ENCODE measurements at places on chromosomes 6 and 20. TPM values are rescaled to one million over a fixed set of nuclear protein-coding genes. Genes with fewer than 3 reads are reported as not detected.
A peak's percentile ranks its signal among the peaks of the same experiment; 100 is the strongest.

Gene PTK6
- total RNA-seq = 0.77 TPM

GRCh38 chr6:90347411-90347851, 50.8 kb upstream of the BACH2 start:
- H3K4me1 ChIP-seq = no peaks in the 10 kb centered on the region
- DNase-seq = no peak

Gene THEMIS
- total RNA-seq = 1.6 TPM

GRCh38 chr6:37368961-37369320, 15.2 kb downstream of the RNF8 start:
- no peaks in the 10 kb centered on the region for H3K36me3 ChIP-seq
- DNase-seq = no peak
- no peak overlapping the region for H3K4me3 ChIP-seq
- no peaks in the 10 kb centered on the region for H3K4me1 ChIP-seq

DNA sequence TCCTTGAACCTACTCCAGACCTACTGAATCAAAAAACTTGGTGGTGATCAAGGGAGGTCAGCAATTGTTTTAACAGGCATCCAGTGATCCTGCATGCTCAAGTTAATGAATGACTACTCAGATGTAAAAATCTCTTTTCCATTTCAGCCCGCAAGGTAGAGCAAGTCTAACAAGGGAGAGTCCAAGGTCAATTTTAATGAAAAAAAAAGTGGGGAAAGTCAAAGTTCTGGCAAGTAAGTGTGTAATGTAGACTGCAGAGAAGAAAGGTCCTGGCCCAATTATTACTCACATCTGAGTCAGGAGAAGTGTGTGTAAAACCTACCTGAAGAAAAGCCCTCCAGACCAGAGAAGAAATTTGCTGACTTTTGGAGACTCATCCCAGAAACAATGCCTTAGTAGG, 193.5 kb downstream of the UBE3D start:
- no peak for DNase-seq
- H3K27ac ChIP-seq = no peak overlapping the region
- no peak overlapping the region for H3K4me3 ChIP-seq
- no peaks in the 10 kb centered on the region for H3K27me3 ChIP-seq

DNA sequence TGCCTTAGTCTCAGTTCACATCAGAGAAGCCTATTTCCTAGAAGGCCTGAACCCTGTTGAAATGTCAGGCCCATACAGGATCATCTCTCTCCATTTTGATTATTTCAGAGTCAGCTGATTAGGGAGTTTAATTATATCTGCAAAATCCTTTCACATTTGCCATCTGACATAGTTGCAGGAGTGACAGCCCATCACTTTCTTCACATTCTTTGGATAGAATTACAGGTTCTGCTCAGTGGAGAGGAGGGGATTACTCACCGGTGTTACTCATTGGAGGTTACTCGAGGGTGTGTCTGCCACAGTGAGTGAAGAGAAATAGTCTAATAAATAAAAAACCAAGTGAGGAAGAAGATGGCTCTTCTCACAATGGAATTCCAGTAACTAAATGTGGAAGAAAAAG, 216.8 kb downstream of the TMEM242 start:
- H3K27me3 ChIP-seq = no peaks in the 10 kb centered on the region
- H3K36me3 ChIP-seq = no peaks in the 10 kb centered on the region
- no peak overlapping the region for H3K27ac ChIP-seq
- DNase-seq = no peak

DNA sequence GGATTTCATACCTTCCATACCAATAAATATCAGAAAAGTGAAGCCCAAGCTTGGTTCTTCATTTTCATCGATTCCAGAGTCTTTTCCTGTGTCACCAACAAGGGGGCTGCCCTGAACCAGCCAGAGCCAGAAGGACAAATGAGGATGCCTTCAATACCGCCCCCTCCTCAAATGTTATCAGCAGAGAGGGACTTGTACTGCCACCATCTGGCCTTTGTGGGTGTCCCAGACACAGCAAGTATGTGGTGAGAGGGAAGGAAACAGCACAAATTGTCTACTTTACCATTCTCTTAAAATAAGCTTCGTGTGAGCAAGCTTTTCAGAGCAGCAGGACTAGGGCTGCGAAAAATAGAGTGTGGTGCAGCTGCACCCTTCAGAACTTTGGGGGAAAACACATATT, 165.3 kb downstream of the SOBP start:
- no peaks in the 10 kb centered on the region for H3K27me3 ChIP-seq
- no peaks in the 10 kb centered on the region for H3K4me1 ChIP-seq
- H3K4me3 ChIP-seq = no peak overlapping the region
- no peak overlapping the region for H3K27ac ChIP-seq

GRCh38 chr6:64010666-64011065, 375.1 kb downstream of the PHF3 start:
- DNase-seq = no peak
- H3K27ac ChIP-seq = no peak overlapping the region
- H3K4me3 ChIP-seq = no peak overlapping the region
- H3K36me3 ChIP-seq = no peaks in the 10 kb centered on the region
- H3K4me1 ChIP-seq = no peaks in the 10 kb centered on the region

Gene CLPSL2
- not detected for total RNA-seq

GRCh38 chr6:43773050-43773979, 3.3 kb downstream of the VEGFA start:
- peak overlapping the region; percentile 95 for H3K27ac ChIP-seq
- H3K4me1 ChIP-seq = peaks cover 19% of the 10 kb centered on the region
- H3K4me3 ChIP-seq = peak overlapping the region; percentile 83
- DNase-seq = peak; percentile 52
- H3K27me3 ChIP-seq = no peaks in the 10 kb centered on the region

- H3K4me3 ChIP-seq = no peak overlapping the region
- H3K27me3 ChIP-seq = no peaks in the 10 kb centered on the region
- DNase-seq = no peak
- H3K27ac ChIP-seq = no peak overlapping the region
Measured at GRCh38 chr6:107807196-107807811, 16.8 kb downstream of the SCML4 start.

Gene DNAAF9
- 10.9 TPM for total RNA-seq

Gene MAD2L1BP
- 24.9 TPM for total RNA-seq

Gene ANKEF1
- 7.5 TPM for total RNA-seq

- H3K4me1 ChIP-seq = no peaks in the 10 kb centered on the region
- no peak overlapping the region for H3K4me3 ChIP-seq
- H3K27ac ChIP-seq = no peak overlapping the region
- H3K27me3 ChIP-seq = peaks cover 2% of the 10 kb centered on the region
- H3K36me3 ChIP-seq = no peaks in the 10 kb centered on the region
Measured at GRCh38 chr20:22098511-22098910, 393.0 kb downstream of the PAX1 start.

- DNase-seq = no peak
- H3K4me1 ChIP-seq = no peaks in the 10 kb centered on the region
- H3K27ac ChIP-seq = no peak overlapping the region
- H3K36me3 ChIP-seq = no peaks in the 10 kb centered on the region
Measured at GRCh38 chr20:9488063-9488462, 26.3 kb upstream of the LAMP5 start.

- no peak for DNase-seq
- no peak overlapping the region for H3K27ac ChIP-seq
- no peaks in the 10 kb centered on the region for H3K4me1 ChIP-seq
- no peak overlapping the region for H3K4me3 ChIP-seq
- no peaks in the 10 kb centered on the region for H3K36me3 ChIP-seq
Measured at GRCh38 chr20:57857118-57857517, 147.3 kb upstream of the PMEPA1 start.

GRCh38 chr20:528923-529604, 14.5 kb downstream of the CSNK2A1 start:
- DNase-seq = no peak
- H3K4me1 ChIP-seq = no peaks in the 10 kb centered on the region
- H3K27me3 ChIP-seq = no peaks in the 10 kb centered on the region
- no peak overlapping the region for H3K27ac ChIP-seq
- no peak overlapping the region for H3K4me3 ChIP-seq

GRCh38 chr6:44480097-44480541, 92.6 kb downstream of the CDC5L start:
- no peak overlapping the region for H3K4me3 ChIP-seq
- DNase-seq = no peak
- no peaks in the 10 kb centered on the region for H3K27me3 ChIP-seq
- no peaks in the 10 kb centered on the region for H3K36me3 ChIP-seq
- H3K27ac ChIP-seq = no peak overlapping the region
- peaks cover 9% of the 10 kb centered on the region for H3K4me1 ChIP-seq

Gene GMPR
- 228 TPM for total RNA-seq

Gene PPP1R14C
- total RNA-seq = 3.4 TPM

GRCh38 chr6:131124336-131125071, 10.8 kb upstream of the AKAP7 start:
- DNase-seq = no peak
- no peaks in the 10 kb centered on the region for H3K27me3 ChIP-seq
- H3K4me3 ChIP-seq = no peak overlapping the region
- no peaks in the 10 kb centered on the region for H3K36me3 ChIP-seq
- H3K27ac ChIP-seq = no peak overlapping the region

Gene PNPLA1
- not detected for total RNA-seq

- H3K27ac ChIP-seq = no peak overlapping the region
- no peaks in the 10 kb centered on the region for H3K27me3 ChIP-seq
- no peak overlapping the region for H3K4me3 ChIP-seq
- H3K36me3 ChIP-seq = no peaks in the 10 kb centered on the region
Measured at GRCh38 chr6:133359256-133359655, 118.1 kb downstream of the EYA4 start.

DNA sequence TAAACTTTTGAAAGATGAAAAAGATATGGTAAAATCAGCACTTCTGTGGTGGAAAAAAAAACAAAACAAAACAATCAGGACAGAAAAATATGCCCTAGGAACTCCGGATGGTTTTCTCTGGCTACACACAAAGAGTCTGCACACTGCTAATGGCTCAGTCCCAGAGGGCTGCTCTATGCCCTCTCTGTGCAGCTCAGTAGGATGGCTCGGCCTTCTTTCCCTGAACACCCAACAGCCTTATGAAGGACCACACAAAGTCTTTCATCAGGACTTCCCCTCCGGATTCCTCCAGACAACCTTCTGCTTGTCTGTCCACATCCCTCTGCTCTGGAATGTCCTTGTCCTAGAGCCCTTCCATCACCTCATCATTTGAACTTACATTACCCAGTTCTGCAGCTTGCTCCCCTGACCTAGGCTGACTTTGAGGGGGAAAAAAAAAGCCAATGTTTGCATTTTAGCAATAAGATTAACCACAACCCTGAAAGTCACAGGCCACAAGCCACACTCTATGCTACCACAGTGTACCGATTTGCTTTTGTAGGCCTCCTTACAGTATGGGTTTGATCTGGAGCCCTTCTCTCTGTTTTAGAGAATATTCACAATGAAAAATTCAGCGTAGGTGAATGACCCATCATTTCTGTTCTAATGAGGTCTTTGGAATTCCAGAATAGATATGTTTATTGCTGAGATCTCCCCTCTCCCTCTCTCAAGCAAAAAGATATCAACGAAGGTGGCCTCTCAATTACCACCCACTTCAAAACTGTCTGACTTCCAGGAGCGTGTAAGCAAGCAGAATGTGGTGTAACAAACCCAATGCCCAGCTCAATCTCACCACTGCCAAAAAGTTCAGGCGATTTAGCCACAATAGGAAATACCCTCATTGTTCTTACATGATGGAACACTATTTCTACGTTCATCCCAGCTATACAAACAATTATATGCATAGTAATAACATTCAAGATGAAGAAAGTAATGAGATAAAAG, 164.0 kb downstream of the GMDS start:
- H3K36me3 ChIP-seq = no peaks in the 10 kb centered on the region
- no peak overlapping the region for H3K27ac ChIP-seq
- no peak for DNase-seq

DNA sequence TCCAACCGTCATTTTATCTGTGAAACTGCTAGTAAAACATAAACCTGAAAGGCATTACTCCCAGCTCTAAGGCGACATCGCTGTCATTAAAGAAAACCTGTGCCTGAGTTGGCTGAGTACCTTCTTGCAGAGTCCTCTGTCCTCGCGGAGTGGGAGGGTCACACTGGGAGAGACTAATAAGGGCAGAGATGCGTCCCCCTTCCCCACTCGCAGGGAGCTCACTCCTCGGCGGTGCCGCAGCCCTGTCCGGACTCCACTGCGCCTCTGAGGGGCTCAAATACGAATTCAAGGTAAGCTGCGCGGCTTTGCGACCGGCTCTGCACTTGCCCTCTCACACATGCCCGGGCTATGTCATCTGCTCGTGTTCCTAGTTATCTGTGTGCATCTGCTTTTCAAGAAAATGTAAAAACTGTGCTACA, at the start of gene COL19A1:
COL19A1 (plus strand) TSS at position 206 of the 419 bp plus-strand sequence. CDS start 13,012 bp downstream, outside the sequence.
- DNase-seq = no peak
- no peaks in the 10 kb centered on the region for H3K36me3 ChIP-seq
- H3K4me1 ChIP-seq = no peaks in the 10 kb centered on the region
- H3K27ac ChIP-seq = peak within 1 kb of the TSS; percentile 11
- no peaks in the 10 kb centered on the region for H3K27me3 ChIP-seq

DNA sequence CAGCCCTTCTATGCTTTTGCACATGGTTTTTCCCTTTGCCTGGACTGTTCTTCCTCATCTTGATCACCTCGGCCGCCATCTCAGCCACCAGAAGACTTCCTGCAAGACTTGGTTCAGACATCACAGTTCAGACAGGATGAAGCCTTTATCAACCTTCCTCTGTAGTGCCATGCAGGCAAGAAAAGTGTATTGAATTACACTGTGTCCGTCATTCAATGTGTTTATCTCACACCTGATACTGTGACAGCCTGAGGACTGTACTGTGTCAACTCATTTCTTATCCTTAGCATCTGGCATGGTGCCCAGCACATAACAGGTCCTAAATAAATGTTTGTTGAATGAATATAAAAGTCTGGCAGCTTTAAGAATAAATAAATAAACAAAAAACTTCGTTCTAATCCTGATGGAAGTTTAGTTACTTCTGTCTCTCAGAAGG, 133.3 kb upstream of the MAN1A1 start:
- H3K36me3 ChIP-seq = no peaks in the 10 kb centered on the region
- no peak overlapping the region for H3K27ac ChIP-seq
- no peak for DNase-seq
- H3K4me1 ChIP-seq = no peaks in the 10 kb centered on the region
- no peaks in the 10 kb centered on the region for H3K27me3 ChIP-seq

- DNase-seq = no peak
- H3K36me3 ChIP-seq = no peaks in the 10 kb centered on the region
- H3K27me3 ChIP-seq = no peaks in the 10 kb centered on the region
- H3K4me1 ChIP-seq = no peaks in the 10 kb centered on the region
Measured at GRCh38 chr6:149888093-149888492, 9.8 kb downstream of the RAET1E start.

Gene EFCAB8
- total RNA-seq = 0.87 TPM

- no peaks in the 10 kb centered on the region for H3K27me3 ChIP-seq
- no peak overlapping the region for H3K4me3 ChIP-seq
- no peaks in the 10 kb centered on the region for H3K36me3 ChIP-seq
- no peaks in the 10 kb centered on the region for H3K4me1 ChIP-seq
Measured at GRCh38 chr6:81988446-81988845, 236.0 kb upstream of the TENT5A start.

Gene R3HDML
- 0.91 TPM for total RNA-seq

- no peak for DNase-seq
- no peaks in the 10 kb centered on the region for H3K27me3 ChIP-seq
- H3K36me3 ChIP-seq = no peaks in the 10 kb centered on the region
- H3K4me1 ChIP-seq = no peaks in the 10 kb centered on the region
Measured at GRCh38 chr6:45657226-45657625, 279.5 kb upstream of the SUPT3H start.

Gene MTFR2
- total RNA-seq = 2.9 TPM

Gene GGT7
- 28.3 TPM for total RNA-seq

GRCh38 chr6:139290787-139291311, 949 bp downstream of the TXLNB start:
- H3K27me3 ChIP-seq = no peaks in the 10 kb centered on the region
- peak overlapping the region; percentile 38 for H3K27ac ChIP-seq
- H3K36me3 ChIP-seq = no peaks in the 10 kb centered on the region
- H3K4me1 ChIP-seq = no peaks in the 10 kb centered on the region
- no peak overlapping the region for H3K4me3 ChIP-seq

Gene CPNE5
- 3.9 TPM for total RNA-seq

Gene CGAS
- 3.1 TPM for total RNA-seq
